ENCODE measurements at places on chromosomes 2 and 18.
A peak's percentile ranks its signal among the peaks of the same experiment; 100 is the strongest.

DNA sequence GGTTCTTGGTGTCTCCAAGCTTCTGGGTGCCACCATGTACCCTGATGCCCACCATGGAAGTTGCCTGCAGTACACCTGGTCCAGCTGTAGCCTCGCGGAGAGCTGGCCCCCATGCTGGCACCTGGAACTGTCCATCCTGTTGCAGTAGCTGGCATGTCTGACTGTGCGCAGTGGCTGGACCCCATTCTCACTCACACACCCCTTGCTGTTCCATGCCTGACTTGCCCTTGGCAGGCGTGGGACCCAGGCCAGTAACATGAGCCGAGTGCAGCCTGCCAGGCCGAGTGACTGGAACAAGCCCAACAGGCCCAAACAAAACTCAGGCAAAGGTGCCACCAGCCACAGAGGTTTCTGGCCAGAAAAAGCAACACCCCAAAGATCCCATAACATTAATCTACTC lies 73.8 kb downstream of the NEURL3 start:
- DNase-seq = no peak

- no peak for DNase-seq
Observed at GRCh38 chr2:164721430-164721829, 100.1 kb upstream of the GRB14 start.

- DNase-seq = peak; percentile 66
Observed at GRCh38 chr18:3857544-3857943, 407.6 kb downstream of the TGIF1 start.

DNA sequence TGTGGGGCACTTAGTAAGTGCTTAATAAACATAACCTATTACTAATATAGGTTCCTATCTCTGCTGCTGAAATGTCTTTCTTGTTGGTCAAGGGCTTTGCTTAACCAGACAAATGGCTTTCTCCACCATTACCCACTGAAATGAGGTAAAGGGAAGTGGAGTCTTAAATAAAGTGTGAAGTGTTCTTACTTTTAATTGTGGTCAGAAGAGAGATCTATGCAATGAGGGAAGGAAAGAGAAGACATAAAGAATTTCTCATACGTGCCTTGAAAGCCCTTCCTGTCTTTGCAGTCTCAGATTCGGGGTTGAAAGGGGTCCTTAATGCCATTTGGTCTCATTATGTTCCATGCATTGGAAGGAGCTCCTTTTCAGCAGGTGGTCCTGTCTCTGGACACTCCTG lies 6.9 kb upstream of the CXCR4 start:
- no peak for DNase-seq

- peak; percentile 60 for DNase-seq
Observed at GRCh38 chr2:36615222-36615621, 17.3 kb upstream of the FEZ2 start.

DNA sequence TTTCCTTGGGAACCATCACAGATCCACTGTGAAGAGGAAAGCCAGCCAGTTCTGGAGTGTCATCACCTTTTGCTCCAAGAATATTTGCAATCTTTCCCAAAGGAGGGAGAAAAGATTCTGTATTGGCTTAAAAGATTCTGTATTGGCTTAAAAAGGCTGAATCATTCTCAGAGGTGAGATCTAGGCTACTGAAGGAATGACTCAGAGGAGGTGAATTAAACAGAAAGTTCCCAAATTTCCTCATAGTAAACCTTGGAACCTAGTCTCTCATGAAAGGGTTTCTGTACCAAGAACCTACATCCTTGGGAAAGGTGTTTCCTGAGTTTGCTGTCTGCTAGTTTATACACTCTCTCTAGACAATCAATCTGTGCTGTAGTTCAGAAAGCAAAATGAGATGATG lies 34.1 kb upstream of the GRB14 start:
- DNase-seq = no peak

- DNase-seq = no peak
Observed at GRCh38 chr2:11168488-11168887, 13.2 kb downstream of the SLC66A3 start.

GRCh38 chr2:58081000-58081399 lies 34.4 kb downstream of the VRK2 start:
- DNase-seq = no peak

DNA sequence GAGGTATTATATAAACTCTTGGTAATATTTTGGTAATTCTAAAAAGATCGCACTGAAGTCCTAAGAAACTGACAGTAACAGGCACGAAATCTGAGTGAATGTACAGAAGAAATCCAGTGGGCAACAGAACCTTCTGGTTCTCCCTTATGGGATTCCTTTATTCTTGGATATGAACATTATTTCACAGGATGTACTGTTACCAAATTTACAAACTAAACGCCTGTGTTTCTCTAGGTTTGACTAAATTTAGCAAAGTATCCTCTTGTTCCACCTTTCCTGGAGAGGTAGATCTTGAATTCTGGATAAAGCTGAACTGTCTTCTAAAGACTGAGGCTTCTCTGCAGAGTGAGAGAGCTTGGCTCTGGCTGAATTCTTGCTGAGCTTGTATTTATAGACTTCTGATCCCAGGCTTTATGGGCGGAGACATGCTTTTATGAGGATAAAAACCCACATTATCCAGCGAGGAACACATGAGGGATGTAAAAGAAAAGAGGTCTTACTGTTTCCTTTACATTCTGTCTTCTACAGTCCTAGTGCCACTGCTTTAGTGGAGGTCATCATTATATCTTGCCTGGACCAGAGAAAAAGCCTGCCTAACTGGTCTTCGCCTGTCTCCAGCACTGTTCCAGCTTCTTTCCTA lies 220.8 kb downstream of the CDH2 start:
- DNase-seq = no peak

GRCh38 chr2:112679484-112679883 lies 33.7 kb downstream of the SLC20A1 start:
- peak; percentile 43 for DNase-seq

DNA sequence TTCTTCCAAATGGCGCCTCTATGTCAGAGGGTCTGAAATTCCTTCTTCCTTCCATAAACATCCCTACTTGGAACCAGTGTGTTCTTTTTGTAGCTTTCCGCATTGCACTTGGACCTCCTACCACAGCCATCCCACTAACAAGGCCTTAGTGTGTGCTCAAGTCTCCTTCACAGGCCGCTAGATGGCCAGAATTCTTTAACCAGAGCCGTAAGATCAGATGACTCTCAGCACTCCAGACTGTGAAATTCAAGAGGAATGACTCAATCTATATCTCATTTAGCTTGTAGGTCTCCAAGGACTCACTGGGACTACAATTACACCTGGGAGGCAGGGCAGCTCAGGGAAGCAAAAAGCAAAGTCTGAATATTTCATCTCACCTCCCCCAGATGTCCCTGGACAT lies 298.9 kb downstream of the EIPR1 start:
- no peak for DNase-seq

- DNase-seq = no peak
Observed at GRCh38 chr2:23622966-23623675, 238.1 kb downstream of the KLHL29 start.

DNA sequence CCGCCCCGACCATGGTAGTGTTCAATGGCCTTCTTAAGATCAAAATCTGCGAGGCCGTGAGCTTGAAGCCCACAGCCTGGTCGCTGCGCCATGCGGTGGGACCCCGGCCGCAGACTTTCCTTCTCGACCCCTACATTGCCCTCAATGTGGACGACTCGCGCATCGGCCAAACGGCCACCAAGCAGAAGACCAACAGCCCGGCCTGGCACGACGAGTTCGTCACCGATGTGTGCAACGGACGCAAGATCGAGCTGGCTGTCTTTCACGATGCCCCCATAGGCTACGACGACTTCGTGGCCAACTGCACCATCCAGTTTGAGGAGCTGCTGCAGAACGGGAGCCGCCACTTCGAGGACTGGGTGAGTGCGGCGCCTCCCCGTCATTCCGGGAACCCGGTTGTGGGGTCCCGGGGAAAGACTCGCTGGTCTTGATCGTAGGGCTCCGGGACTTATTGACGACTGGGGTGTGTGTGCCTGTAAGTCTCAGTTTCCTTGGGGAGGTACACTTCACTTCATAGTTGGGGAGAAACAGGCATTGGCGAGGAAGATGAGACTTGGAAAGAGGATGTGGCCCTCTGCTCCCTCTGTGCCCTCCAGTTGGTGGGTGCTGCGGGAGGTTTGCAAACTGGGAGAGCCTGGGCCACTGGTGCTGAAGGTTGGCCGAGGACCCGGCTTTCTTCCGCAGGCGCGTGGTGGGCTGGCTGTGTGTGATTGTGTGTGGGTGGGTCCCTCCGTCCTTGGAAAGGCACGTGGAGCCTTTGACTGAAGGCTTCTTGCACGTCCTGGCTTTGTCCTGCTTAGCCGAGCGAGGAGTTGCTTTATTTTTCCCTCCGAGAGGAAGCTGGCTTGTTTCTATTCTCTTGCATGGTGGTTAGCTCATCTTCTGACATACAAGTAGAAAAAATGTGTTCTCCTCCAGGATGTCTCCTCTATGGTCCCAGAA lies 886 bp downstream of the PRKCE start:
- DNase-seq = peak; percentile 61

DNA sequence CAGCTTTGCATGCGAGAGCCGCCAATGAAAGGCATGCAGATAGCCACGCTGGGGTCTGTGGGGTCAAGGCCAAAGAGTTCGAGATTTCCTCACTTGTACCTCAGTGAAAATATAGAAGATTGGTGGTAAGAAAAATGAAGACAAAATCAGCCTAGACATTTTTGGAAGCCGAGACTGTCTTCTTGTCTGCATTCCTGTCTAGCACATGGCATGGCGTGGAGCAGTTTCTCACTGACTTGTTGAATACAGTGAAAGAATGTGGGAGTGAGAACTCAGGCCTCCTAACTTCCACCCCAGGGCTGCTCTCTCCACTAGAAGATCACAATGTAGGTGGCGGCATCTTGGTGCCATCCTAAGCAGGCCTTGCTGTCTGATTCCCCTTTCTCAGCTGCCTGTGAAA lies 740.8 kb upstream of the HS6ST1 start:
- no peak for DNase-seq

DNA sequence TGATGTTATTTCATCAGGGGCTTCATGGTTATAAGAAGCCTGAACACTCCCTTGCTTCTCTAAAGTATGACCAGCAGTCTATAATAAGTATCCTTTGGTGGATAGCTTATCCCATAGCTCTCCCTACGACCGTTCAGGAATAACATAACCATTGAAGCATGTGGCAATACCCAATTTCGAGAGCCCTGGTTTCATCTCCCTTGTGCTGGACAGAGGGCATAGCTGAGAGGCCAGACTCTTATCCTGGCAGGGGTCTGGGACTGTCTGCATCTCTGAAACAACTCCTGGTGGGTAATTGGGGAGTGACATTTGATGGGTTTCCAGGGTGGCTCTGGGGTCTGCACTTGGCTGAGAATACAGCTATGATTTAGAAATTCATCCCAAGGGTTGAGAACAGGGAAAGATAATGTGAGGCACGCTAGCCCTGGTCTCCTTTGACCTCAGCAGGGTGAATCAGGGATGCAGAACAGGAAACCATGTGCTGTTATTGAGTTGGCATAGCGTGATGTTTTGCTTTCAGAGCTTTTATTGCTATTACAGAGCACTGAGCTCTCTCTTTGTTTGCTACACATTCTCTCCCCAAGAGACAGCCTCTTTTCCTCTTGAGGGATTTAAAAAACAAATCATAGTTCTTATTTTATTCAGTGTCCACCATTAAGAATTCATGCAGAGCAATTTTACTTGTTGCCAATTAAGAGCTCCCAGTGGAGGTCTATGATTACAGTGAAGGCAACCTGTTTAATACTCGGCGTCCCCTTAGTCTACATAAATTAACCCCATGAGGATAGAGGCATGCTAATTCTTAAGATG lies 274.5 kb downstream of the NCKAP5 start:
- DNase-seq = peak; percentile 77

DNA sequence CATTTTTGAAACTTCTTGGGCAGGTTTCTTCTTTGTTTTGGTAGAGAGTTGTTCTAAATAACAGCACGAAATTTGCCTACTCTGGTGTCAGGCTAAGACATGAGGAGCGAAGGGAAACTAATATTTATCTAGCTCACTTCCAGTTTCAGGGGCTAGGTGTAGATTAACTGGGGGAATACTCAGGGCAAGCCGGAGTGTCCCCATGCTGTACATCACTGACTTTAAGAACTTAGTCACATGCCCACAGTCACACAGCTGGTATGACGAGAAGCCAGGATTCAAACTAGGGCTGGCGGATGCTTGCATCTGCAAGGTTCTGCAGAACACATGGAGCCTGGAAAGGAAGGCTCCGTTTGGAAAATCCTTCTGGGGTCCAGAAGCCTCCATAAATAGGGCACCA lies 133.3 kb downstream of the ALPK2 start:
- DNase-seq = no peak

GRCh38 chr2:108936076-108936864 lies 52.8 kb downstream of the EDAR start:
- no peak for DNase-seq

DNA sequence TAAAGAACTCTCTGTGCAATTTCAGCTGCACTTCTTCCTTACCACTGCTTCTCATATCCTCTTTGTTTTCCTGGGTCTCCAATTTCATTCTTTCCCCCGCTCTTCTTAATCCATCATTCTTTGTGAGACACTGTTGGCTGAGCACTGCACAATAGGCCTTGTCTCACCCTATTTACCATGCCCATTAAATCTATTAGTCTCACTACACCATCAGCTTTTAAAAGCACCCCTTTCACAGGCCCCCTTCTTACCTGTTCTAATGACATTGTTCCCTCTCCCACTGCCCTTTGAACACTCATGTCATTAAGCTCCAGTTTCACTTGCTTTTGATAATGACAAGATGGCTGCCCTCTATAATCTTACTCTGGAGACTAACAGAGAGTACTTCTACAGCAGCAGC lies 404.1 kb upstream of the ACVR2A start:
- DNase-seq = no peak

DNA sequence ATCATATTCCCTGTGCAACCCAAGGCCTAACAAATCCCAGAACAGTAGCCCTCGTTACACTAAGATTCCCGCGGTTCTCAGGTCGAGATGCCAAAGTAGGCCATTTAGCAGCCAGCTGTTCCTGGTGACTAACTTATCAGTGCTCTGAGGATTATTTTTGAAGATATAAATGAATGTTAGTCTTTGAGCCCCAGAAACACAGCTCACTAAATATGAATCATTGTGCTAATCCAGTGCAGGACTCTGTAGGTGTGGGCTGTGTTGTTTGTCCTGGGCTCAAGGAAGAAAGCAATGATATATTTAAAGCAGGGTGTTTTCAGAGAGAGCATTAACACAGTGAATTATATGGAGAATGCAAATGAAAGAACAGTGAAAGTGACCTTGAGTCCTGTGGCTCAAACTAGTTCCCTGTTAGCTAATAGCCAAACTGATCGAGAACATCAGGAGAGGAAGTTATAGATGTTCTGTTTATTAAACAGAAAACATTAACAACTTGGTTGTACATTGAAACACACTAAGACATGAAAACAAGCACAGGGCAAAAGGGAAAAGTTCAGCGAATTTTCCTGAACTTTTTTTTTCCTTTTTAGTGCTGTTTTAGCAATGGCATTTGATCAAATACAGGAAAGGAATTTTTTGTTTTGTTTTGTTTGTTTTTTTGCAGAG lies 228.3 kb downstream of the RNF152 start:
- no peak for DNase-seq

DNA sequence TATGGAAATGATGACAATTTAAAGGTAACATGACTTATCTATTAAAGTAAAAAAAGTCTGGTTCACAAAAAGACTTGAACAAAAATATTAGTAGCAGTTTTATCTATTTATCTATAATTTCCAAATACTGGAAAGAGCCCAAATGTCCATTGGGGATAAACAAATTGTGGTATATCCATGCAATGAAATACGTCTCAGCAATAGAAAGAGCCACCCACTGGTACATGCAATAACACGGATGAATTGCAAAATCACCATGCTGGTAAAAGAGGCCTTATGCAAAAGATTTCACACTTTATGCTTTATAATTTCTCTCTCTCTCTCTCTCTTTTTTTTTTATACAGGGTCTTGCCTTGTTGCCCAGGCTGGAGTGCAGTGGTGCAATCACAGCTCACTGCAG lies 91.4 kb upstream of the ASAP2 start:
- DNase-seq = no peak

- peak; percentile 9 for DNase-seq
Observed at GRCh38 chr2:138503087-138503442, 1.5 kb downstream of the SPOPL start.
